ENCODE measurements at places on chromosomes 7 and 10.

DNA sequence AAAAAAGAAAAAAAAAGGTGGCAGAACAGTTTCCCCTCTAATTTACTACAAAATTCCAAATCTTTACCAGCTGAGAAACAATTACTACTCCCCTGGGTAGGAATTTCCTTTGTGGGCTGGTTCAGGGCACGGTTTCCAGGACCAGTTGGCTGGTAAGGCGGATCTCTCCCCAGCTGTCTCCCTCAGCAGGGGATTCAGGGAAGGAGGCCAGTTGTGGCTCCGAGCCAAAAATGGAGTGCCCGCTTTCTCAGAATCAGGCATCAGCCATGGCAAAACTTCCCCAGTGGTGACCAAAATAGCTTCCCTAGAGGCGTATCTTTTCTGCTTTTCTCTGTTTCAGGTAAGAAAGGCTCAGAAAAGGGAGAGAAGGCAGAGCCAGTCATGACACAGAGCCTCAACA is 91.2 kb downstream of the ZNF22 start:
- DNase-seq: peak; percentile 38

DNA sequence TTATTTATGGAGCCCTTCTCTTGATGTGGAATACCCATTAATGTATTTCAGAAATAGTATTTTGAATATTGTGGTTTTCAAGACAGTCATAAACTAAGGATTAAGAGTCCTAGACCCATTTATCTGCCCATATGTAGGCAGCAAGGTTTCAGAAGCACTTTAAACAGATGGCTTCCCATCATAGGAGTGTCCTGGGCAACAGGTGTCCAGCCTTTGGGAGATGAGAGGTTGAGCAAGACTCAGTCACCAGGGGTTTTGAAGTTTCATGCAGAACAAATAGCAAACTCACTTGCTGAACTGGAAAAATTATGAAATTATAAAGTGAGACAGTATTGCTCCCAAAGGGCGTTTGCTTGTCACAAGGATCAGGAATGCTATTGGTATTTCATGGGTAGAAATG is 192.9 kb upstream of the CSTF2T start:
- DNase-seq: no peak

DNA sequence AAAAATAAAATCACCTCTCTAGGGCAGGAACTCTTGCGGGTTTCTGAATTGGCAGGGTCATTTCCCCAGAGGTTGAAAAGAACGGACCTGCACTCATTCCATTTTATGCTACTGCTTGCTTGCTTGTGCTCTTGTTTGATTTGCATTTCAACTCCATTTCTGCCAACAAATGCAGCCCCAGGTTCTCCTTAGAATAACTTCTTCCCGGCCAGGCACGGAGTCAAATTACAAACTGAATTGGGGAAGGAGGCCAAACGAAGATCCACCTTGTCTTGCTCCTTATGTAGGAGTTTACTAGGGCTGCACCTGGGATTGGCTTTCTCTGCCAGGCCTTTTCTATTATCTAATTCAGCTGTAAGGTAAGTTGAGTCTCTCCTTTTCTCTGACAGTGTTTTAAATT is 79.6 kb downstream of the HGF start:
- DNase-seq: peak; percentile 15

GRCh38 chr10:73781548-73781878 is 335 bp upstream of the CHCHD1 start:
- no peak for DNase-seq

DNA sequence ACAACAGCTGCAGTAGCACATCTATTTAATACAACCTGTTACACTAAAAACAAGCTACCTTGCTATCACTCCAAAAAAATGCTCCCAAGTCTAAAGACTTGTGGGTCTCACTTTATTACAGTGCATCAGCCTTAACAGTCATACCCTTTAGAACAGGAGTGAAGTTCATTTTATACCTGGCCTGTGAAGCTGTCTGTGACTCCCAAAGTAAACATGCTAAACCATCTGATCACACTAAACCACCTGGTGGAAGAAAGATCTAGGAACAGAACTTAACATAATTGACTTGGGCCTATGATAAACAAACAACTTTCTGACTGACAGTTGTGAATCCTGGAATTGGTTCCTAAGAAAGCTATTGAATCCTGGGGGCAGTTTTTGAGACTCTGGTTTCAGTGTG is 80.9 kb upstream of the ATP6V0A4 start:
- DNase-seq: no peak

DNA sequence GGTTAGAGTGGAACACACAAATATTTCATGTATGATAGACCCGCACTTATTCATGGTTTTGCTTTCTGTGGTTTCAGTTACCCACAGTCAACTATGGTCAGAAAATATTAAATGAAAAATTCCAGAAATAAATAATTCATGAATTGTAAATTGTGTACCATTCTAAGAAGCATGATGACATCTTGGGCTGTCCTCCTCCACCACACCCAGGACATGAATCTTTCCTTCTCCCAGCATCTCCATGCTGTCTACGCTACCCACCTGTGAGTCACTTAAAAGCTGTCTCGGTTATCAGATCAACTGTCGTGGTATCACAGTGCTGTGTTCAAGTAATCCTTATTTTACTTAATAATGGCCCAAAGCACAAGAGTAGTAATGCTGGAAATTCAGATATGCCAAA is 419.6 kb upstream of the NRP1 start:
- no peak for DNase-seq

- DNase-seq: no peak
These were observed 84.7 kb downstream of the TMEM178B start for GRCh38 chr7:141158561-141158960.

DNA sequence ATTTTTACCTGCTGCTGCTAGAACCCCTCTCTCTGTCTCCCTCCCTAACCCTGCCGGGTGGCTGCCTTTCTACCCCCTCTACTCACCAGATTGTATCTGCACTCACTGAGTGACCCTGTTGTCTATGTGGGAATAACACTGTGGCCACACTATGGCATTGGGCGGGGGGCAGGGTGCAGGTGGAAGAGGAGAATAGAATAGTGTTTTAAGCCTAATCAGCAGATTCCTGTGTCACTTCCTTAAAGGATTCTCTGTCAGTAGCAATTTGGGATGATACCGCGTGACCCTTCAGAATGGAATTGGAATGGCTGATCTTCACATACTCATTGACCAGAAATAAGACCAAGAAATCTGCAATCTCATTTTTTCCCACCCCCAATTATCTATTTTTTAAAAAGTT is 67.1 kb upstream of the ANKRD1 start:
- DNase-seq: no peak

DNA sequence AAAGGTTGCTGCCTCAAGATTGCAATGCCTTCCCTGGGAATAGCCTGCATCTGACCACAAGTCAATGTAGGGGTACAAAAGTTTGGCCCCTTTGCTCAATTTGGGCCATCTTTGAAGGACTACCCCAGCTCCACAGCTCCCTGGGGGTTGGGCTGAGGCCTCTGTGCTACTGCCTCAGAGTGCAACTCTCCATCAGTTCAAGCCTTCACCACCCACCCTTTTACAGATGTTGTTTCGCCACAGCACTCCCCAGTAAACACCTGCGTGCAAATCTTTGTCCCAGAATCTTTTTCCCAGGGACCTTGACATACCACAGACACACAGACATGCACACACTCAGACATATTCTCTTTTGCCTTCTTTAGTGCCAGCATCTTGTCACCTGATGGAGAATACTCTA is 66.0 kb upstream of the ANKRD1 start:
- DNase-seq: no peak

DNA sequence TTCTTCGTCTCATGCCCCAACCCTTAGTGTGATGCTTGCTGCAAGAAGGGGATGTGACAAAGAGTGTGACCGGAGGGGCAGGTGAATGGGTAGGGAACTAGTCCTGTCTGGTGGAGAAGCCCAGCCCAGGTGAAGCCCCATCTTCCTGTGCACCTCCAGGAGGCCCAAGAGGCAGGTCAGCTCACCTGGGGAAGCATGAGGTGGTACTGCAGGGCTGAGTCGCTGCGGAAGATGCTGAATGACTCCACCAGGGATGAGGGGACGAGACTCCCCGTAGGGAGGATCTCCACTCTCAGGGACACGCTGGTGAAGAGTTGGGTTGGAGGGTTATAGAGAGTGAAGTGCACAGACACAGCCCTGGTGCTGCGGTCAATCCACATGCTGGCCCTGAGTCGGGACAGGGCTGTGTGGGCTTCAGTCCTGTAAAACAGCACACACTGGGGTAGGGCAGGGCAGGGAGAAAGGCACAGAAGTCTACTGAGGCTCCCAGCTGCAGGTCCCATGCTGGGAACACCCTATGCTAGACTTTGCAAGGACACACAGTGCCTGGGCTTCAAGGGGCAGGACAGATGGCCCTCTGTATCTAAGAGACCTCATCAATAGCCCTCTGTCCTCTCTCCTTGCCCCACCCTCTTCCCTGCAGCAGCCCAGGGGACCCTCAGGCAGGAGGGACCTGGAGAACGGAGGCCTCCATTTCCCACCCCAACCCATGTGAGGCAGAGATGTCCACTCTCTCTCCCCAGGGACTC is 136.5 kb downstream of the PKD1L1 start:
- DNase-seq: no peak

GRCh38 chr10:35735412-35735811 is 93.3 kb upstream of the FZD8 start:
- DNase-seq: no peak

- no peak for DNase-seq
These were observed 175.3 kb downstream of the ELAPOR2 start for GRCh38 chr7:86884152-86884551.

DNA sequence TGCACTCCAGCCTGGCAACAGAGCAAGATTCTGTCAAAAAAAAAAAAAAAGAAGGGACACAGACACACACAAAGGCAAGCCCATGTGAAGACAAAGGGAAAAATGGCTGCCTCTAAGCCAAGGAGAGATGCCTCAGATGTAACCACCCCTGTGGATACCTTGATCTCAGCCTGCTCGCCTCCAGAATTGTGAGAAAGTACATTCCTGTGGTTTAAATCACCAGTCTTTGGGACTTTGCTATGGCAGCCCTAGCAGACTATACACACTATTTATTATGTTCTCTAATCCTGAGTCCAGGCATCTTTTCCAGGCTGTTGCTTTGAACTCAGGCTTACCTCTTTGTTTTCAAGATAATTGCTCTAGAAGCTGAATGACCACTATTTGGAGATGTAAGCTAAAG is 494.3 kb downstream of the GALNT17 start:
- no peak for DNase-seq

DNA sequence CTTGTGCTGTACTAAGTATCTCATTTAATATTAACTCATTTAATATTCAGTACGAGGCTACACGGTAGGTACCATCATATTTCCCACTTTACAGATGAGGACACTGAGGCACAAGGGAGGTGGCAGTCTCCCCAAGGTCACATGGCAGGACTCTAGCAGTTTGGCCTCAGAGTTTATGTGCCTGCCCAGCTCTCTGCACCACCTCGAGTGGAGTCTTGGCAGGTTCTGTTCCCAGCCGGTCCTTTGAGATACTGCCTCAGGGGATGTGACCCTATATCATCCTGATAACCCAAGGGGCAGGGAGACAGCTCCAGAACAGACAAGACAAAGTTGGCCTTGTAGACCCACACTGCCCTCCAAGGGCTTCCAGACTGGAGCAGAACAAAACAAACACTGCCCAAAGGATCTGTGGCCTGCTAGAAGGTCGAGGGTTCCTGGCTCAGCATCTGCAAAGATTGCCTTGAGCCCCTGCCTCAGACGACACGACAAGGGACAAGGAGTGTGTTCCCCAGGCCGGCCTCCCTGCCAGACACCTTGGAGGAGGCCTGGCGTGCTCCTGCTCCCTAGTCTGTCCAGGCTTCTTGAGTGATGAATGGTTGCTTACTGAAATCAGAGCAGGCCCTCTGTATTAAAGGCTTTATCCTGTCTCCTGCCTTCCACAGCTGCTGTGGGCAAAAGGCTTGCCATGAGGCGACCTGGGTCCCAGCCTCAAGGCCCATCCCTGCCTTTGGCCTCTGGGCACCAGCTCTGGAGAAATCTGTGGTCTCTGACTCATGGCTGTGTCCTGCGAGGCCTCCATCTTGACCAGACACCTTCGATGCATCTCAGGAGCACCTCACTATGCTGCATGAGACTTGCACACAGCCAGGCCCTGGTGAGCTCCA is 3.9 kb upstream of the PWWP2B start:
- no peak for DNase-seq

- DNase-seq: no peak
These were observed 60.6 kb downstream of the RGS10 start for GRCh38 chr10:119481781-119482426.

GRCh38 chr7:107203607-107204006 is 34.8 kb downstream of the HBP1 start:
- no peak for DNase-seq

DNA sequence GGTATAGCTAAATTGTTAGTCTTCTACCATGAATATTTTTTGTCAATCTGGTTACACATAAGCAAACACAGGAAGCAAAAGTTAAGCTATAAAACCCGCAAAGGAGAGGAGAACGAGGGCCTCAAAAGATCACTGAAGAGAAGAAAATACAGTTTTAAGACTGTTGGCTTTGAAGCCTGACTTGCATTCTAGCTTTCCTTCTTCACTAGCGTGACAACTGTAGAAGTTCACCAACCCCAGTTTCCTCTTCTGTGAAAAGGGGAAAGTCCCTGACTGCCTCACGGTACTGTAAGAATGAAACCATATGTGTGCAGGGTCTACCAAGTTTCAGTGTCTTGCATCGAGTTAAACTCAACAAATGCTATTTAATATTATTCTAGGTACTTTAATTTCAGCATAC is 7.5 kb upstream of the LRRN3 start:
- DNase-seq: no peak

DNA sequence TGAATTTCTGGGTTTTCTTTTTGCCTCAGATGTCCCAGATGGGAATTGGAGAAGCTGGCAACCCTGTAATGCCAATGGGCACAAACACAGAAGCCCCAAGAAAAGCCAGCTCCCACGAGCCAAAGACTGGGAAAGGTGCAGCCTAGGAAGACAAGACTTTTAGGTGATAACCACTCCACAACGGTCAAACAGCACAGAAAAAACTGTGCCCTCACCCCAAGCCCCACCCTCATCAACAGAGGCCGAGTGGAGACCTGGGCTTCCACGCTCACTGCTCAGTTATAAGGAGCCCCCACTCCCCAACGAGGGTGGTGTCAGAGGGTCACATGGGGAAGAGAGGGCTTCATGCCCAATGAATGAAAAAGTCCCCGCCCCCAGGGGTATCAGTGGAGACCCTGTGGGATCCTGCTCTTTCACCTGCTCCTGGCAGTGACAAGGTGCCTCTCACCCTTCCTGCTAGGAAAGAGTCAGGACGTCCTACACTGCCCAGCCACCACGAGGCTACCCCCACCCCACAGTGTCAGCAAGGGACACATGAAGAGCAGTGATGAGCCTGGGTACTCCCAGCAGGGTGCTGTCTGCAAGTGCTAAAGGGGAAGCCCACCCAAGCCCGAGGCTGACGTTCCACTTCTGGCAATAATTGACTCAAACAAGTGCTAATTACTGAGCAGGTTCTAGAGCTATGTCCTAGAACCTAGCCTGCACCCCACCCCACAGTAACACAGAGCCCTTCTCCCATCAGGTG is 8.3 kb downstream of the TMEM273 start:
- DNase-seq: no peak

- no peak for DNase-seq
These were observed 324.6 kb downstream of the ATRNL1 start for GRCh38 chr10:115417585-115418265.

DNA sequence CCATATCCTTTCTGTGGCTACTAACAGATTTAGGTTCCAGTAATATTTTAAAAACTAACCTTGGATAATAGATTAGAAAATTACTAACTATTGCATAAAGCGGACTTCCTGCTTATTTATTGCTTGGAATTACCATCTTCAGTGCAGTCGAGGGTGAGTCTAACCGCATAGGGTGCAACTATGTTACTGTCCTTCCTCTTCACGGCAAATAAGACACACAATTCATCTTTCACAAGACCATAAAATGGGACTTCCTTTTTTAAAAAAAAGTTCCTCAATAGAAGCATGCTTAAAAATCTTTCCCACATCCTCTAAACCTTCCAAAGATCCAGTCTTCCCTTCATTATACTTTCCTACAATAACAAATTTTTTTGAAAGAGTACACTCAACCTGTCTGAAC is 2.1 kb downstream of the SLC25A40 start:
- no peak for DNase-seq

Measured in muscle of arm (tissue), 14 donors.